Stimulated activated CD4-positive, alpha-beta T cell treated with anti-CD3 and anti-CD28 coated beads, TNF-alpha, amount 100 ng/mL, for 4 hours (primary cell): ENCODE measurements at places on chromosomes 3 and 15.

DNA sequence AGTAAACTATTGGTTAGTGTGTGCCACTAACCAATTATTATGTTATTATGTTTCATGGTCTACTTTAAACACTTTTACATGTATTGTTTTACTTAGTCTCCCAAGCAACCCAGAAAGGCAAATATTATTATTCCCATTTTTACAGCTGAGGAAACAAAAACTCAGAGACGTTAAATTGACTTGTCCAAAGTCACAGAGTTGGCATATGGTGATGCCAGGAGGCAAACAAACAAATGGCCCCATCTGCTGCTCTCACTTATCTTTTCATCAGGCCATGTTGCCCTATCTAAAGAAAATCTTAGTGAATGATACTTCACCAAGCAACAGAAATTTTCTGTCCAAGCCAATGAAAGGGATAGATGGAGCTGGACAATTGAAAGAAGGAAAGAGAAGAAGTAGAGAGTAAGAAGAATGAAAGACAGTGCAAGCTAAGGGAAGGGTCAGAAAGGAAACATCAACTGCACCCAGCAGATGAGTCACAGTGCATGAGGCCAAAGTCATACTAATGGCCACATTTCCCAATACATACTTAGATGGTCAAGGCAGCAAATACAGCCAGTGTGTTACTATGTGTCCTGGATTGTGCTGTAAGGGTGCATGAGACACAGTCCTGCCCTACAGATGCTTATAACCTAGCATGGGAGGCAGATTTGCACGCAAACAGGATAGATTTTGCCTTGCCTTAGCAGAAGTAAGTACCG lies 266.9 kb downstream of the KCNMB2 start:
- DNase-seq = no peak

- no peak for DNase-seq
Observed at GRCh38 chr3:127691489-127691888, 18.7 kb downstream of the ABTB1 start.

GRCh38 chr15:67114846-67115585 lies 49.6 kb downstream of the SMAD3 start:
- no peak for DNase-seq

GRCh38 chr3:180888992-180889560 lies 23.4 kb upstream of the FXR1 start:
- no peak for DNase-seq

- no peak for DNase-seq
Observed at GRCh38 chr15:59590027-59590426, 21.6 kb upstream of the GCNT3 start.

DNA sequence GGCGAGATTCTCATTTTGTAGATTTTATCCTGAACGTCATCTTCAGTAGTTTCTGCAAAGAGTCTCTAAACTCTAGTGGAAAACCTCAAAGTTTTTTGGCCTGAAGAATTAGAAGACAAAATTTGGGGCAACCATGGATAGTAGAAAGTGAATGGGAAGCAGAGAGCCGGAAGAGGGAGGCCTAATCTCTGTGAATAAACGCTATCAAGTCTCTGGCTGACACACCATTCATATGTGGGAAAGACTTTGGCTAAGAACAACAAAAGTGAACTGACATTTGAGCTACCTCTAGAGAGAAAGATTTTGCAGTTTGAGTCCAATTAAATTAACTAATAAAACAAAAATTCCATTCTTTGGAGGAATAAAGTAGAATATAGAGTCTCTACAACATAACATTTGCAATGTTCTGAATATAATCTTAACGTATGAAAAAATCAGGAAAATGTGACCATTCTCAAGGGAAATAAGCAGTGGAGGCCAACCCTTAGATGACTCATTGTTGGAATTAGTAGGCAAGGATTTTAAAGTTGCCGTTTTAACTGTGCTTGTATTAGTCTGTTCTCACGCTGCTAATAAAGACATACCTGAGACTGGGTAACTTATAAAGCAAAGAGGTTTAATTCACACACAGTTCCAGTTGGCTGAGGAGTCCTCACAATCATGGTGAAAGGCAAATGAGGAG lies 184.6 kb downstream of the C3orf38 start:
- DNase-seq = no peak

DNA sequence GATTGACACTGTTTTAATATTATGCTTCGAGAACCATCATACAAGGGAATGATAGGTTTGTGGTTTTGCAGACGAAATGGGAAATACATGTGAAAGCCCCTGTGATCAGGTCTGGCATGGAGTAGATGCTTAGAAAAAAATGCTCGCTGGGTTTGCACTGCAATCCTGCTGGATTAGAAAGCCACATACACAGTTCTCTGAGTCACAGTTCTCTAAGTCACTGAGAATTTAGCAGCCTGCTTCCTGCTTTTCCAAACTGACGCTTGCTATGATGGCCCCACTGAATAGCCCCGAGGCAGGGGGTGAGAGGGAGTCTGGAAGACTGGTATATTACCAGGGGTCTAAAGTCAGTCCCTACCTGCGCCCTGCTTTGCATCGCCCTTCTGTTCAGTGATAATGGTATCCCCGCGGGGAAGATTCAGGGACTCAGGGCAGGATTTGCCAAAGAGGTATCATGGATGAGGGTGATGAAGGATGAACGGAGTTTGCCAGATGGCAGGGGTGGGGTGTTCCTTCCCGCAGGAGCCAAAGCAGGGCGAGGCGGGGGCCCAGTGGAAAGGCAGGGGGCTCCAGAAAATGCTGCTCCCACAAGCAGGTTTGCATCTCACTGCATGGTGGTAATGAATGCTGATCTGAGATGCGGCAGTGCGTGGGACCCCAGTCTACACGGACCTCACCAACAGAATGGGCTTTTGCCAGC lies 82.3 kb downstream of the IQSEC1 start:
- DNase-seq = no peak

DNA sequence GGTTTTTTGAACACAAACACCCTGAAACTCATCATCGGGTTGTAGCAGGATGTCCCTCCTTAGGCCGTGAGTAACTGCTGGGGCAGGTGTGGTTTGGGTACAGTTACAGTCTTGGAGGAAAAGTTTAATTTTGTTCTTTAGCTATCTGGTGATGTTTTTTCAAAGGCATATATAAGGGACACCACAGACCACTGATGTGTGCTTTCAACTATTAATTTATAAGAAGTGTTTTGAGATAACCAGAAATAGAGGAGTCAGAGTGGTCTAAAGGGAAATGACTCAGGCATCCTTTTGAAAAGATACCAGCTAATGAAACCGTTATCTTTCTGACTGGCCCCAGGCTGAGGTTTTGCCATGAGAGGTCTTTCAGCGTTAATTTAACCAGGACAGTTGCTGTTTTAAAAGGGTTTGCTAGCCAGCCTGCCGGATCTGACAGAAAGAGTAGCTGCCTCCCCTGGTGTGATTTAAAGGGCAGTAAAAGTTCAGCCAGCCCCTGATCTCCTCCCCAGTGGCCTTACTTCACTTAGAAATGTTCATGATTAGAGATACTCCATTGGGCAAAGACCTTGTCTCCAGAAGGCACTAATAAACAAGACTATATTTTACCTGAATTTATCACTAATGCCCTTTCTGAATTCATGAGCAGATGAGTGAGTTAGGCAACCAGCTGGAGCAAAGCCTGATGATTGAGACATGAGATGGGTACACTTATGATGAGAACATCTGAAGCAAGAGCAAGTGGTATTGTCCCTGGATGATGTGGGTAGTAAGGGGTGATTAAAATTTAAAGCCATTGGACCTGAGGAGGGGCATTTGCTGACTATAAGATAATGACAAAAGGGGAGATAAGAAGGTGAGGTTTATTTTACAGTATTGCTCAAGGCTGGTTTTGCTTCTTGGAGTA lies 482.5 kb upstream of the TBL1XR1 start:
- DNase-seq = no peak
